ENCODE measurements at places on chromosomes 16 and 17.

DNA sequence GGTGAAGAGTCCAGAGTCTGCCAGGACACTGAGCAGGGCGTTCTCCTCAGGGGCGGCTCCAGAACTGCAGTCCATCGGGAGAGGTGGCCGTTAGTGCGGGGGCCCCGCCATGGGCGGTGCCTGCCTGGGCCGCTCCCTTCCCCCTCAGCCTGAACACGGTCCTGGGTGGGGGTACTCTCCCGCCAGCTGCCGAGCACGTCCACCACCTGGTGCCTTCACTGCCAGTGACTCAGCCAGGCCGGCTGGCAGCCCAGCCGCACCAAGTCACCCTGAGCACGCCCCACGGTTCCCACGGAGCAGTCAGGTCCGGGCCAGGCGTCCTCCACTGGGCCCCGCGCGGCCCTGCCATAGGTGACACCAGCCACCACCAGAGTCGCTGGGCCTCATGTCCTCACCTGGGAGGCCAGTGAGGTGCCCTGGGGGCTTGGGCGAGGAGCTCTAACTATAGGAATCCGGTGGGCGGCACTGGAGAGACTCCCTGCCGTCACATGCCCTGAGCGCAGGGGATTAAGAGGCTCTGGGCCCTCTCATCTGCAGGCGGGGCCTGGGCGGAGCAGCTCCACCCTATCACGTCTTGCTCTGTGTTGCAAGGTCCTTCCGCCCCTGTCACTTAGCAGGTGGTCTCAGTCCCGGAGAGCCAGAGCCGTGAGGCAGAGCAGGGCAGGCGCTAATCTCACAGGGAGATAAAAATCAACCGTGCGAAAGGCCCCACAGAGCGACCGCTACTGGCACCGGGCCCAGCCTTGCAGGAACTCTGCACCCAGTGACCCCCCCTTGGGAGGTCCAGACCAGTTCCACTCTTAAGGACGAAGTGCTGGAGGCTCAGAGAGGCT lies 14.3 kb downstream of the PIEZO1 start:
- DNase-seq = peak; percentile 70

DNA sequence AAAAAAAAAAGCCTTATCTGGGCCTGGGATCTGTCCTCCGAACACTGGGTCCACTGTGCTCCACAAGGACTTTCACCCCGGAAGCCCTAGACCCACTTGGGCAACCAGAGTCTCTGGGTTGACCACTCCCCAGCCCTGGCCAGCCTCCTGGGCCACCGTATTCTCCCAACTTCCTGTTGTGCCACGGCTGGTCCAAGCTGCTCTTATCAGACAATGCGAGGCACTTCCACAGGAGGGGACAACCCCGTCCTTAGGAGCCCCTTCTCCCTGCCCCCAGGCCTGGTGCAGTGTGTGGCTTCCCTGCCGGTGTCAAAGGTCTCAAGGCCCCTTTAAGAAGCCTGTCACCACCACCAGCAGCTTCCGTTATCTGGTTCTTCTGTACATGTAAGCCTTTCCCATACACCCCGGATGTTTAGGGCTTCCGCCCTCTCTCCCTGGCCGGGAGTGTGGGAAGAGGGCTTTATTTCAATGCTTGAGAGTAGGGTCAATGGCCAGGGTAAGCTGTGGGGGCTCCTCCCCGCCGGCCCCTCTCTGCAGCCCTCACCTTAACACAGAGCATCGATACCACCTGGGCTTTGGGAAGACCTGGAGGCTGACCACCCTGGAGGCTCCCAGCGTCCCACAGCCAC lies 313.0 kb downstream of the SEC14L1 start:
- peak; percentile 57 for DNase-seq

GRCh38 chr17:7436556-7437368 lies 1.5 kb downstream of the TMEM102 start:
- DNase-seq = peak; percentile 87

GRCh38 chr17:21823090-21823489 lies 130.8 kb downstream of the KCNJ18 start:
- no peak for DNase-seq

GRCh38 chr16:35506018-35506897 lies 2046.8 kb downstream of the TP53TG3F start:
- DNase-seq = no peak

GRCh38 chr16:61289141-61289540 lies 747.1 kb downstream of the CDH8 start:
- DNase-seq = no peak

- DNase-seq = no peak
Measured at GRCh38 chr16:65789161-65789945, 577.1 kb upstream of the CDH5 start.

DNA sequence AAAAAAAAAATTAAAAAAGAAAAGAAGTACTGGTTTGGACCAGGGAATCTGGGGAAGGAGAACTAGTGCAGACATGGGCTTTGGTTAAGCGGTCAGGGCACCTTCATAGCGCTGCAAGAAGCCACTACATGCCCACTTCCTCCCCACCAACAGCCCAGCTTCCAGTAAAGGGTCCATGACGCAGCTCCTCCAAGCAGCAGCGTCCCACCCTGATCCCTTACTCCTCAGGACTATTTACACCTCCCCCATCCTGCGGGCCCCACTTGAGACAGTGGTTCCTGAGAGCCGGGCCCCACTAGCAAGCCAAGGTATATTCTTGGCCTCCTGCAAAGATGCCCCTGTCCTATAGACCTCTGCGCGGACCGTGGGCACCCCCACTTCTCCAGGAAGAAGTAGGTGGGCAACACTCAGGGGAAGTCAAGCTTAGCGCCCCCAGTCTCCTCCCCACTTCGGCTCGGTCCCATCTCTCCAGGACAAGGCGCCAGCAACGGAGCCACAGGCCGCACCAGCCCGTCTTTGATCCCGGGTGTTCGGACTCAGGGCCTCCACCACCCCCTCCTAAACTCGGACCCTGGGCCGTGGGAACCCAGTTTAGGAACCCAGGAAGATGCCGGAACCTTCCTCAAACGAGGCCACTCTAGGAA lies 913 bp upstream of the PRR14 start:
- no peak for DNase-seq

GRCh38 chr16:66162821-66163220 lies 203.7 kb upstream of the CDH5 start:
- no peak for DNase-seq

- no peak for DNase-seq
Measured at GRCh38 chr17:3959295-3959899, 4.8 kb downstream of the ATP2A3 start.

GRCh38 chr17:49360796-49361128 lies 1.3 kb downstream of the ZNF652 start:
- DNase-seq = no peak

- no peak for DNase-seq
Measured at GRCh38 chr17:8922451-8922850, 43.1 kb downstream of the PIK3R5 start.

DNA sequence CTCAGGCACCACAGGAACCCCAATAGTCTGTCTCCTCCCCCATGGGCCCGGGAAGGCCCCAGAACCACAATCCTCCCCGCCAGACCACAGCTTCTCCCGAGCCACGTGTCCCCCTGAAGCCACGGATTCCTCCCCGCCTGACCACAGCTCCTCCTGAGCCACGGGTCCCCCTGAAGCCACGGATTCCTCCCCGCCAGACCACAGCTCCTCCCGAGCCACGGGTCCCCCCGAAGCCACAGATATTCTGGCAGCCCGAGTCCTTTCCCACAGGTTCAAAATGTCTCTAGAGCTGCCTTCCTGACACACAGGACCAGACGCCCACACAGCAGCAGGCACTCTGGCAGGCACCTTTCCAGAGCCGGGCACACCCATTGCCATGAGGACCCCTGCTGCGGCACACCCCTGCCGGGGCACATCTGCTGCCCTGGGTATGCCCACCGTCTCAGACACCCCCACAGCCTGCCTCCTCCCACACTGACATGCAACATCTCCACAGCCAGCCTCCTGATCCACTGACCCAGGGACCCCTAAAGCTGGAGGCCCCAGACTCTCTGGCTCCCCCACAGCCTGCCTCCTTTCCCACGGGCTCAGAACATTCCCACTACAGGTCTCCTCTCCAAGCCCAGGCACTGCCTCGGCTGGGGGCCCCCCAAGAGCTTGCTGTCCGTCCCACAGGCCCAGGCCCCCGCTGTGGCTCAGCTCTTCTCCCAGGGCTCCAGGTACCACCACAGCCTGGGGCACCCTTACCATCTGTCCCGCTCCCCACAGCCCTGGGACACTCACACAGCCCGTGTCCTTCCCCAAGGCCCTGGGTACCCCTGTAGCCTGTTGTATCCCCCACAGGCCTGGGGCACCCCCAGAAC lies 2.2 kb downstream of the KIAA0753 start:
- no peak for DNase-seq

- DNase-seq = no peak
Measured at GRCh38 chr16:79379095-79379494, 221.4 kb downstream of the MAF start.

DNA sequence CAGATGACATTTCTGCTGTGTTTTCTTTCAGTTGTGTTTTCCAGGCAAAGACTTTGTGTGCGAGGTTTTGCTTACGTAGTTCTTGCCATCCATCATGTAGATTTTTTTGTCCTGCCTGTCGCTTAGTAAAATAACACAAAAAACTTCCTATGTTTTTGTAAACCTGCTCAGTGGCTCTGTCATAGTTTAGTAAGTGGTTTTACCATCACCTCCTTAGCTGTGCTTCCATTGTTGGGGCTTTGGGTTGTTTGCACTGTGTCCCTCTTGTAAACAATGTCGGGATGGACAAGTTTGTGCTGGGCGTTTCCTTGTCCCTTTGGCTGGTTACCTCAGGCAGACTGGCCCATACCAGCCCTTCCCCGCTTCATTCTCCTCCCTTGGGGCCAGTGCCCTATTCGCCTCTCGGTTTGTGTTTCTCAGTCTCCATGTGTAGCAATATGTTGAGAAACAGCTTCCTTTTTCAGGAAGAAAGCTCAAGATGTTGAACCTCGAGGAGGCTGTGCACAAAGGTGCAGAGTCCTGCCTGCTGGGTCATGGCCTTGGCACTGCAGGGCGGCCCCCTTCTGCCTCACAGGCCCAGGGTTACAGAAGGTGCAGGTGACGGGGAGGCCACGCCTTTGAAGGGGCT lies 74.6 kb downstream of the KSR1 start:
- DNase-seq = no peak

DNA sequence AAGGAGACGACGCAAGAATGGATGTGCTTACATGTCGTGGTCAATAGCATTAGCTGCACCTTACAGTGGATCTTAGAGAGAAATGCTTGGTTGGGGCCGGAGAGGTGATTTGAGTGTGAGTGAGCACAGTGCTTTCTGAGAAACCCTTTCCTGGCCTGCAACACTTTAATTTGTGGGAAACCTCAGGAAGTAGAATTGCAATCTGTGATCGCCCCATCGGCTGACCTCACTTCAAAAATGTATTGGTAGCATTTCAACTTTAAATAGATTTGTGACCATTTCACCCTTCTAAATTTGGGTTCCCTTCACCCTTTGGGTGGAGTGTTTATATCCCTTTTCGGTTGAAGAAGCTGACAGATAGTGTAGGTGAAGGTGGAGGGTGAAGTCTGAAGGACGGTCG lies 13.2 kb downstream of the PRKCB start:
- DNase-seq = no peak

DNA sequence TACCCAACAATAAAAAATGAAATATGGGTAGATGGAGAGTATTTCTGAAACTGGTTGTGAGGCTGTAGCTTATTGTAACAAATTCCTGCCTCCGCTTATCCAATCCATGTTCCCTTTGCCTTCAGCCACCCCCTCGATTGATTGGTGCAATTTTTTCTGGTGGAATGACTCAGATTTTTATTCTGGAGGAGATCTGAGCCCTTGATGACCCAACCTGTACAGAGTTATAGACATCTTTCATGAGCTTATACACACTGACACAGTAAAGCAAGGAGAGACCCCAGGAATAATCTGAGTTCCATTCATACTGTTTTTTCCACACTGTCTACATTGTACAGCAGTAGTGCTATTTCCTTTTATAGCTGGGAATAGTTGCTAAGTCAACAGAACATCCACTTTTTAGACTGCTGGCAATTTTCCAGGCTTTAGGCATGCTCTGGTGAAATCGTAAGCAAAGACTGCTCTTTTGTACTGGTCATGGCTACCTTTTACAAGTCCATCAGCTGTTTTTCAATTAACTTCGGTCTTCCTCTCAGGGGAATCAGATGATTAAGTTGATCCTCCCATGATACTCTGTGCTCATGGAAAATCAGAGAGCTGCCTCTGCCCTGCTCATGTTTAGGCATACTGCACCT lies 30.1 kb downstream of the CCL4 start:
- DNase-seq = no peak

DNA sequence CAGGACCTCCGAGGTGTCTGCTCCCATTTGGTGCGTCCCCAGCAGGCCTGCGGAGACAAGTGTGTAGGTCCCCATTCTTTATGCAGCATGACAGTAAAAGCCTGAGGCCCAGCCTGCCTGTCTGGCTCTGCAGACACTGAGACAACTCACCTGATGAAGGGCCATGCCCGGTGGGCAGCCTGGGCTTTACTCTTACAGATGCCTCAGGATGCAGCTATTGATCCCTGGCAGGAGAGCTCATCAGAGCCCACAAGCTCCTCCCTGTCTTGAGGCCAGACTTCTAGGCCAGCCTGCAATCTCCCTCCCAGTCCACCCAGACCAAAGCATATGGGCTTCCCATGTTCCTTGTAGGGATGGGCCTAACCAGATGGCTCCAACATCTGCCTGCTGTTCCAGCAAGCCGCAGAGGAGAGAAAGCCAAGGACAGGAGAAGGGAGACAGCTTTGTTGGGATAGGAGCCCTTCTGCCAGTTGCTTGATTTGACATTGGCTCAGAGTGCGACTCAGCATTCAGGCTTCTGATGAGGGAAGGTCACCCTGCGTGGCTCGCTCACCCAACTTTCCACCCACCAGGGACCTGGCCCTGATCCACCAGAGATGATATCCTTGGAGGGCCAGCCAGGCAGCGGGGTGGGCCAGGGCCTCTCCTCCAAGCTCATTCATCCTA lies 87.5 kb downstream of the SOCS1 start:
- DNase-seq = no peak

GRCh38 chr16:81581107-81581506 lies 136.5 kb downstream of the CMIP start:
- no peak for DNase-seq

DNA sequence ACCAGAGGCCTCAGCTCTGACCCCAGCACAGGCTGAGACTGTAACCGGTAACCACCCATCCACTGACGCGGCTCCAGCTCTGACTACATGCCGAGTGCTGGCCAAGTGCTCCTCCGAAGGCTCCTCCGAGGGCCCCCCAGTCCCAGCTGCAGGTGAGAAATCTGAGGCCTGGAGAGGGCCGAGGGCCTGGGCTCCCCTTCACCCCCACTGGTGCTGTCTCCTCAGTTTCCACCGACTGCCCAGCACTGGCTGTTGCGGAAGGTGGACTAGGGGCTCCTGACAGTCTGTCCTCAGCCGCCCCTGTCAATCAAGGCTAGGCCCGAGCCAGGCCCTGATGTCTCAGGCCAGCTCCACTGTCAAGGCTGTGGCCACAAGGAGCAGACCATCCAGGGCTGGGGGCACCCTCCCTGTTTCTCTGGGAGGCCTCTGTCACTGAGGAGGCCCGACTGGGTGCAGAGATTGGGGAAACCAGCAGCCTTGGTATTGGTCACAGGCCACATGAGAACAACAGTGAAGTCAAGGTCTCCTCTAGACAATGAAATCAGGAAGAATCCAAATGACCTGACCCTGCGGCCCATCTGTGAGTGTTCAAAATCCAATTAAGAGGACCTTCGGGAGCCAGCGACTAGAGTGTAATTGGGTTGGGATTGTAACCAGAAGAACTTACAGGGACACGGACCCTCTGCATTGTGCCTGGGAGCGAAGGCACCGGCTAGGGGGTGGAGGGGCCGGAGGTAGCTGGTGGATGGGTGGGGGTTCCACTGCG lies 5.1 kb downstream of the TMEM235 start:
- DNase-seq = no peak

- DNase-seq = no peak
Measured at GRCh38 chr17:79607940-79608623, 2.8 kb downstream of the RBFOX3 start.

GRCh38 chr16:84672276-84673202 lies 24.2 kb downstream of the KLHL36 start:
- peak; percentile 82 for DNase-seq

GRCh38 chr16:19105891-19106624 lies 7.7 kb upstream of the ITPRIPL2 start:
- DNase-seq = no peak
